ENCODE measurements at places on chromosomes 16 and 17.

GRCh38 chr16:591231-591630 lies 1.4 kb downstream of the RAB40C start:
- no peak for DNase-seq

DNA sequence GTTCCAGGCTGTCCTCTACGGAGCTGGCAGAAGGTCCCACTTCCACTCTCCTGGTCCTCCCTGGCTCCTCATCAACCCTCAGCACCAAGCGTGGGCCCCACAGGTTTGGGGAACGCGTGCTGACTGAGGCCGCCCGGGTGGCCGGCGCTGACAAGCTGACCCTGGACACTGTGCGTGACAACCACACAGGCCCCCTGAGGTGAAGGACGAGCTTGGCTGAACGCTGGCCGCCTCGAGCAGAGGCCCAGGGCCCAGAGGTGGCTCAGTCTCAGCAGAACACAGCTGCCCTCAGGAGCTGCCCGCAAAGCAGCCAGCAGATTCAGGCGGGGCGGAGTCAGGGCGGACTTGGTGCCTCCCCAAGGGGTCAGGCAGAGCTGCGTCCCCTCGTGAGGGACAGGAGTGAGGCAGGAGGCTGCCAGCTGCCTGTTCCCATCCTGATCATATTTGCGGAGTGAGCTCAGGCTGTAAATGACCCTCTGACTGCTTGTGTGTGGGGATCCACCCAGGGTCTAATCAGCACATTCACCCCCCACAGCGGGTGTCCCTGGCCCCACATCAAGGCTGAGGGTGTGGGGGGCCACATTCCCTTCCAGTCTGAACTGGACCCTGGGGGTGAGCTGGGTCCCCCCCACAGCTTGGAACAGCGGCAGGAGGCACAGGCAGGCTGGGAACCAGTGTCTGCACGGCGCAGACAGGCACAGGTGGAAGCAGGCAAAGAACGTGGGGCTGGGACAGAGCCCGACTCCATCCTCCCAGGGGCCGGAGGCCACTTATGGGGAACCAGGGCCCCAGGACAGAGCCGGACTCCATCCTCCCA lies 105.1 kb upstream of the METRNL start:
- DNase-seq = no peak

DNA sequence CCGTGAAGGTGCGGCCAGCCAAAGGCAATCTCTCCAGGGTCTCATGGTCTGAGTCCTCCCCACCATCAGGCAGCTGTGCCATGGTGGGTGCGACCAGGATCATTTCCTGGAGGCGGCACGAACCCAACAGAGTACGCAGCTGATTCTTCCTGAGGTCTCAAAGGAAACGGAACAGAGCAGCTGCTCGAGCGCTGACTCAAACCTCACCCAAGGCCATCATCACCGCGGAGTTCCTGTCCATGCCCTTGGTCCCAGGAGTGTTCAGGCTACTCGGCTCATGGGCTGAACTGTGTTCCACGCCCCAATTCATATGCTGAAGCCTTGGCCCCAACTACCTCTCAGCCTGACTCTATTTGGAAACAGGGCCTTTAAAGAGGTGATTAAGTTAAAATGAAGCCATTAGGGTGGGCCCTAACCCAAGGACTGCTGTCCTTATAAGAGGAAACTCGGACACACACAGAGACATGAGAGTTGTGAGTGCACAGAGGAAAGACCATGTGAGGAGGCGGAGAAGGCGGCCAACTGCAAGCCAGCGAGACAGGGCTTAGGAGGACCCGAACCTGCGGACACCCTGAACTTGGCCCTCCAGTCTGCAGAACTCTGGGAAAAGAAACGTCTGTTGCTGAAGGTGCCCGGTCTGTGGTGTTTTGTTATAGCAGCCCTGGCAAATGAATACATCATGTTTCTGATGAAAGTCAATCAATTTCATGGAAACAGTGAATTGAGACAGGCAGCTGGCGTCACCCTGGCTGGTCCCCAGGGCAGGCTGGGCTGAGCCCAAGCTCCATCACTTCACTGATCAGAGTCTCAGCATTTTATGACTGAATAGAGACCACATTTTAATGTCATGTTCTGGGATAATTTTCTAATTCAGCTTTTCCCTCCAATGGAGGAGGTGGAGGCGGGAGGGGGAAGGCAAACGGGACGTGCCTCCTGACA lies 13.7 kb downstream of the MXRA7 start:
- no peak for DNase-seq

DNA sequence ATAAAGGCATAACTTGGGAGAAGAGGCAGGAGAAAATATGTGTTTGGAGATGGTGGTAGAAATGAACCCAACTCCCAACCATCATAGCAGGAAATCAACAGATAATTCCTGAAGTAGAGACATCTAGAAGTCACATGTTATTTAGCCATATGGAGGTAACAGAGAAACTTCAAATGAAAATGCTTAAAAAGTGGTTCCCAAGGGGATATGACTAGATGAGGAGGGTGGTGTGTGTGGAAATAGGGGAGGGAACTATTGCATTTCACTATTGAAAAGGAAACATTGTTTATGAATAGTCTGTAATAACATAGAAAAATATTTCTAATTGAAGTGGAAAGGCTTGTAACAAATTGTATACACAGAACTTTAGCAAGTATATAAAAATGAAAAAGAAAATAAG lies 412.0 kb downstream of the SHISA9 start:
- DNase-seq = no peak

GRCh38 chr17:19021622-19022083 lies 17.1 kb upstream of the FAM83G start:
- no peak for DNase-seq

- DNase-seq = no peak
Measured at GRCh38 chr17:15882058-15882720, 62.7 kb upstream of the ADORA2B start.

DNA sequence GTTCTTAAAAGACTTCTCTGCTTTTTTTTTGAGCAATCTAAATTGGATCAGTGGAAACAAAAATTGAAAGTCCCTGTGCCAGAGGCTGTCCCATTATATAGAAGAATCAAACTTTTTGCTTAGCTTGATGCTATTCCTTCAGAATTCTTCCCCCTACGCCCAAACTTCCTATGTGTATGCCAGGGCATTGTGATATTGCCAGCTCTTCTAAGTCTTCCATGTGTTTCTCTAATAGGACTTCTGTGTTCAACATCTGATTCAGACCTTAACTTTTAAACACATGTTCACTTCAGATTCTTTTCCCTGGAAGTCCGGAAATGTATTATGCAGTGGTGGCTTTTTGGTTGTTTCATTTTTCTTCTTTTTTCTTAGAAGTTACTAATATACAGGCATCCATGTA lies 18.7 kb downstream of the PTRH2 start:
- DNase-seq = no peak

- no peak for DNase-seq
Measured at GRCh38 chr17:65785109-65785508, 223.7 kb upstream of the AXIN2 start.

GRCh38 chr17:77995146-77995852 lies 36.8 kb downstream of the TNRC6C start:
- DNase-seq = no peak

- no peak for DNase-seq
Measured at GRCh38 chr17:40321961-40322357, 13.0 kb downstream of the RARA start.

- no peak for DNase-seq
Measured at GRCh38 chr16:82807311-82807710, 180.5 kb downstream of the CDH13 start.

- no peak for DNase-seq
Measured at GRCh38 chr17:18371455-18371854, 6.1 kb upstream of the EVPLL start.

GRCh38 chr17:40910441-40910841 lies 25.4 kb upstream of the KRT20 start:
- DNase-seq = no peak

DNA sequence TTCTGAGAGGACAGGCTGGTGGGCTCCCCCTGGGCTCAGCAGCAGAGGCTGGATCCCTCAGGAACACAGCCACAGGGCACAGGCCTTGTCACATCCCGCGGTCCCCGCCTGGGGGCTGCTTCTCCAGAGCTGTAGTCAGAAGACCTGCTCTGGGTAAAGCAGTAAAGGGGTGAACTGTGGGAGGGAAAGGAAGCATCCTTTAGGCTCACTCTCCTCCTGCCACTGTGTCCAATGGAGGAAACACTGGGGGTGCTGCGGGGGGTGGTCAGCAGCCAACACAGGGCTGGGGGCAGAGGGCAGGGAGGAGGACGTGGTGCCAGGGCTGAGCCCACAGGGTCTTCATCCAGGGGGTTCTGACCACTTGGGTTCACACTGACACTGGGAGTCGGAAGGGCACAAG lies 5.0 kb upstream of the SLC38A8 start:
- no peak for DNase-seq

GRCh38 chr17:53463363-53463762 lies 359.4 kb upstream of the KIF2B start:
- DNase-seq = no peak

DNA sequence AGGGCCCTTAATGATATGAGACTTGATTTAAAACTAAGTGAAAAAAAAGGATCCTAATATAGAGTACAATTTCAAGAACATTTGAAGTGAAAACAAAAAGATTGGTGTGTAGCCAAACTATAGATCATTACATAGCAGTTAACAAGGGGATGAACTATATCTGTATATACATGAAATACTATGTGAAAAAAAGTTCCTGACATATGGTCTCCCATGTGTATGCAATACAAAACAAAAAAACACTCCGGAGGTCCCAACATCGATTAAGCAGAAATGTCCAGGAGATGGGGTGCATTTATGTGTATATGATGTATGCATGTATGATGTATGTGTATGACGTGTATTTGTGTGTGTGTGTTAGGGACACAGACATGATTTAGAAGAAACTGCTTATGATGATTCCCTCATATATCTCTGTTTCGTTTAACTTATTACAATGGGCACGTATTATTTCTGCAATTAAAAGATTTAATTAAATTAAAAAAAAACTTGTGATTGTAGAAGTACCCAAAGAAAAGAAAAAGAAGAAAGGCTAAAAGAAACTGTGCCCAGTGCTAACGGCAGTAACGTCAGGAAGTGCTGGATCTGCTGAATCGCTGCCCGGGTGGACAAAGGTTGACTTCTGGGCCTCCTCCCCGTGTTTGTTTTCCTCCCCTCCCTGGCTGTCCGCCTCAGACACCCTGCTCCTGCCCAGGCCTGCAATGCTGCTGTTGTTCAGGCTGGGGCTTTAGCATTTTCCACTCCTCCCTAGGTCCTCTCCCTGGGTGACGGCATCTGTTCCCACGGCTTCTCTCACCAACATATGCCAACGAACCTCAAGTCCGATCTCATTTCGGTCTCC lies 36.9 kb downstream of the TBX4 start:
- no peak for DNase-seq

DNA sequence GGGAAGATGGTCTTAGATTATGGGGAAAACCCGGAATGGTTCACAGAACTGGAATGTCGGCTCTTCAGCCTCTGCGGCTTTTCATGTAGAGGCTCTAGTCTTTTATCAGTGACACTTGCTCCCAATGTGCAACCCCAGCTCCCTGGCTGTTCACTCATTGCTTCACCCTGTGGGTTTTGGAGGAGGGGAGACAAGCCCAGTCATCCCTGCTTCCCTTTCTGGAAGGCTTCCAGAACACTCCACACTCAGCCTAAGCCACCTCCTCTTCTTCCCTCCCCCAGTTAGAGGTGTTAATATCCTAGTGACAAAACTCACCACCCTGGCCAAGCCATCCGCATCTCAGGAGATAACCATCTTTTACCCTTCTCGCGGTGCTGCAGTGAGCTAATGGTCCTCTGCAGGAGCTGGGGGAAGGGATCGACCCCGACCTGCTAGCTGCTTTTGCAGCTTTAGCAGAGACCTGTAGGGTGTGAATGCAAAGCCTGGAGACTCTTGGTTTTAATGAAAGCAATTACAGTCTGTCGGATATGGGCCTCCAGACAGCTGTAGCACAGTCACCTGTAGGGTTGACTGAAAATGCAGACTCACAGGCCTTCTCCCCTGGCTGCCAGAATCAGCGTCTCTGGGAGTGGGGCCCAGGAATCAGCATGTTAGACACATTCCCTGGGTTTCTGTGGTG lies 24.3 kb upstream of the LASP1NB start:
- no peak for DNase-seq

- DNase-seq = no peak
Measured at GRCh38 chr16:65743558-65743957, 621.7 kb upstream of the CDH11 start.

DNA sequence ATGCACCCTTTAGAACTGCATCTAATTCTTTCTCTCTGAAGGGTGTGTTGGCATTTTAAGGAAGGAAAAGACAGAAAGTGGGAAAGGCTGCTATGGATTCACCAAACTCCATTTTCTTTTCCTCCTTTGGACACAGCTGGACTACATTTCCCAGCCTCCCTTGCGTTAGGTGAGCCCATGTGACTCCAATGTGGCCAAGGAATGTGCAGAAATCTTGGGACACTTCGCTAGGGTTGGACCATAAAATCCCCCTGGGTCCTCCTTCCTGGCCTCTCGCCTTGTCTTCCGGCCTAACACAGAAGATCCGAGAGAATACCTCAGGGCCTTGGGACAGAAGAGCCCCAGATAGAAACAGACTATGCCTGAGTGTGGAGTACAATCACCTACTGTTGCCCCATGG lies 56.3 kb downstream of the ABCC12 start:
- DNase-seq = no peak

- no peak for DNase-seq
Measured at GRCh38 chr17:74429604-74430384, 2.1 kb upstream of the GPRC5C start.

GRCh38 chr16:27951489-27952120 lies 111.9 kb downstream of the GSG1L start:
- DNase-seq = no peak

DNA sequence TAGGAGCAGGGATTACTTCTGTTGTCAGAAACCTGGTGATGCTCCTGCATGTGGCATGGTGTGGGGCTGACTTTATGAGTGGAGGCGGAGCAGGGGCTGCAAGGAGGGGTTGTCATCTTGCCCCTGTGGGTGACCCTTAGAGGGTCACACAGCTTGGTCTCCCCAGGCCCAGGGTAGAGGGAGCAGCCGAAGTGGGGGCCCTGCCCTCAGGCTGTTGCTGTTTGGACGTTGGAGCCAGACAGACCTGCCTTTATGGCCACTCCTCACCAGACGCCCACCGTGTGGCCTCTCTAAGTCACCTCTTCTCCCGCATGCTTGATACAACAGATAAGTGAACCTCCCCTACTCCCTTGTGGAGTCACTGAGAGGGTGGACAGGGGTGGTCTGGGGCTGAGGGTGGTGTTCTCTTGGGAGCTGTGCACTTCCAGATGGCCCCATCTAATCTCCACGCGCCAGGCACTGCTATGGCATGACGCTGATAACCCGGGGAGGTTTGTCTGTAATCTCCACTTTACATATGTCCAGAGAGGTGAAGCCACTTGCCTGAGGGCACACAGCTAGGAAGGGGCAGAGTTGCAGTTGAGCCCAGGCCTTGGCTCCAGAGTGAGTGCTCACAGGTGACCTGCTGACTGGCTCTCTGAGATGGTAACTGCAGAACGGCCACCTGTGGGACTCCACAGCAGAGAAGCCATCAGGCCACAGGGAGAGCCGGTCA lies 10.0 kb downstream of the MAP2K3 start:
- DNase-seq = no peak

- DNase-seq = no peak
Measured at GRCh38 chr16:22692916-22693637, 120.9 kb upstream of the HS3ST2 start.
